ELR (cell line): ENCODE measurements at places on chromosomes 2 and 18.

- no peak for DNase-seq
These were observed 23.1 kb downstream of the ODC1 start for GRCh38 chr2:10424916-10425505.

DNA sequence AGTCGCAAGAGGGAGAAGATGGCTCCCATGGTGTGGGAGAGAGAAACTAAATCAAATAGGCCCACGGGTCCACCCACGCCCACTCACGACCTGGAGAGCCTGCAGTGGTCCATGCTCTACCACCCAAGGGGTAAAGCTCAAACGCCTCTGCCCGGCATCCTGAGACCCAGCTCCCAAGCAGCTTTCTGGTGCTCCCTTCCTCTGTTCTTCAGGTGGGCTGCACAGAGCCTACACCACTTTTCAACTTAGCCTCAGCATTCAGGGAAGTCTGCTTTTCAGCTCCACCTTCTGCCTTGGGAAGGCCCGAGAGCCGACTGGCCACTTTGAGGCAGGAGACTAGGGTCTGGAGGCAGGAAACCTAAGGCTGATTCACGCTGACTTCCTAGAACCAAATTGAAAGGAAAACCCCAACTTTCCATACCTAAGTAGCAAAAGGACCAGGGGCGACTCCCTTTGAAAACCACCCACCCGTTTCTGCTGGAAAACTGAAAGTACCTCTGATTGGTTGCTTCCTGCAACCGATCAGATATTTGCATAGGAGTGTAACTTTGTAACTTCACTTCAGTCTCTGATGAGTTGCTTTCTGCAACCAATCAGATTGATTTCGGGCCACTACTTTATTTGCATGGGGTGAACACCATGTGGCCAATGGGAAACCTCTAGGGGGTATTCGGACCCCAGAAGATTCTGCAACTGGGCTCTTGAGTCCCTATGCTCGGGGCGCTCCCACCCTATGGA lies 26.8 kb upstream of the SPATA3 start:
- peak; percentile 9 for DNase-seq

GRCh38 chr2:102893870-102894269 lies 132.0 kb downstream of the TMEM182 start:
- no peak for DNase-seq

- DNase-seq: peak; percentile 76
These were observed 293.2 kb downstream of the ALK start for GRCh38 chr2:29628108-29628745.

DNA sequence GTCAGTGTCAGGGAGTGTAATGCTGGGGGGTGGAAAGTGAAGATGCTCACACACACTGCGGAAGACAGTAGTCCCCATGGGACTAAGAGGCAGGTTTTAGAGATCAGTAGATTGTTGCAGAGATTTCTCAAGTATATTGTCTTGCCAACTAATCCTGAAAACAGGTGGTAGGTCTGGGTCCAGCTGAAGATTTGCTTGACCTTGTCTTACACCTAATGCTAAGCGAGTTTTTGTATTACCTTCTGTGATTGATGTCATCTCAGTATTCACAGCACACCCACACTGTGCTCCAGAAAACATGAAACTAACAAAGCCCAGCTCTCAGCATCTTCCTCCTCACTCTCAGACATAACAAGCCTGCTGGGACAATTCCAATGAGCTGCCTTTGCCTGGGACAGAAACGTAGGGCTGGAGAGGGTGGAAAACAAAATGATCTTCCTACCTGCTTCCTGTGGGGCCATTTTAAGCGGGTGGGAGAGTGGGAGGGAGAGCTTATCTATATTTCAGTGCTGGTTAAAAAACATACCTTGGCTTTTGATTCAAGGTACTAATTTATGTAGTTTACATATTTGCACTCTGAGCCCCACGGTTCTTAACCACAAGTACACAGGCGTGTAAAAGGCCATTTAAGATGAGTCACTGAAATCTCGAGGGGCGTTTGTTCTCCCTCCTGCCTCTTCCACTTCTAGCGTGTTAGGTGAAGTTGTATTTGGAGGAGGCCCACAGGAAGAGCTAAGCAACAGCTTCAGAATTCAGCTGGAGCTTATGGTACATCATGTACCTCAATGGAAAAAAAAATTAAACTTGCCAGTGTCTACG lies 23.1 kb upstream of the RBMS1 start:
- peak; percentile 21 for DNase-seq

GRCh38 chr2:1373830-1374229 lies 39.4 kb upstream of the TPO start:
- DNase-seq: no peak

- DNase-seq: no peak
These were observed 109.1 kb downstream of the HDAC4 start for GRCh38 chr2:239291475-239292350.

- DNase-seq: peak; percentile 68
These were observed 615 bp downstream of the ADNP2 start for GRCh38 chr18:80109676-80110078.

- DNase-seq: no peak
These were observed 45.9 kb upstream of the ZNF638 start for GRCh38 chr2:71285706-71286105.

DNA sequence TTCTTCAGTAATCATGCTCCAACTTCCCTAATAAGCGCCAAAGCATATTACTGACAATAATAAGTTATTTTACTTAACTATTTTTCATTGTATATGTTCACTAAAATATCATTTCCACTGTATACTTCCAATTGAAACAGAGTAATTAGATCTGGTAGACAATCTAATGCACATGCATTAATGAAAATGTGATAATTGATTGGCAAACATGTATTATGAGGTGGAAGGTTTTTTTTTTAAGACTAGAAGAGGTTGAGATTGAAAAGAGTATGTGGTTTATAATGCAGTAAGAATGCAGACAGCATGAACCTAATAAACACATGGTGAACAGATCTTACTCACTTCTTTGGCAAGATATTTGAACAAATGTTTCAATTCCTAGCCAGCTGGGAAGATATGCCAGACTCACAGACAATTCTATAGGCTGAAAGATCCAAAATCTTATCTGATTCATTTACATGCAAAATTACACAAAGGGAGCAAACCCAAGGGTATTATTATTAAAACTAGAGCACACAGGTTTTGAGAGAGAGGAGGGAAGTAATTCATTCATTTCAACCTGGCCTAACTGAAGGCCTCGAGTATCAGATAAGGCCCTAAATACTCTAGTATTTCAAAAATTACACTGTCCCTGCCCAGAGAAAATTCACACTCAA lies 2.8 kb downstream of the NCKAP1 start:
- DNase-seq: peak; percentile 82

GRCh38 chr2:71794611-71795010 lies 341.2 kb downstream of the DYSF start:
- DNase-seq: no peak

GRCh38 chr2:171083451-171083850 lies 77.2 kb downstream of the TLK1 start:
- no peak for DNase-seq

GRCh38 chr2:210421916-210422315 lies 54.6 kb downstream of the LANCL1 start:
- peak; percentile 42 for DNase-seq

DNA sequence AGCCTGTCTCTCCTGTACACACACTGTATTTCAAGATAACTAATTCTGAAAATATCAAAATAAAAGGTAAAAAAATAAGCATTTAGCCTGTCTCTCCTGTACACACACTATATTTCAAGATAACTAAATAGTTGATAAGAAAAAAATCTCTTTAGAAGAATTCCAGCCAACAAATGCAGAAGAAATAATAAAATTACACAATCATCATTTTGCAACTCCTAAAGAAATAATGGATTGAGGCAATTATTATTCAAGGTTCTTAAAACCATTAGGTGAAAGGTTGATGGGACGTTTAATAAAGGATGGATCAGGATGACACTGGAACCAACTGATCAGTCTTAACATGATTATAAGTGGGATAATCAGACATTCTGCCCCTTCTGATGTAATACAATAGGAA lies 148.0 kb upstream of the FN1 start:
- no peak for DNase-seq

GRCh38 chr2:185142677-185143076 lies 544.3 kb downstream of the ZNF804A start:
- DNase-seq: no peak

GRCh38 chr2:18474700-18475099 lies 85.8 kb downstream of the RDH14 start:
- DNase-seq: no peak

GRCh38 chr2:176105078-176105729 lies 1.9 kb upstream of the HOXD11 start:
- DNase-seq: no peak

DNA sequence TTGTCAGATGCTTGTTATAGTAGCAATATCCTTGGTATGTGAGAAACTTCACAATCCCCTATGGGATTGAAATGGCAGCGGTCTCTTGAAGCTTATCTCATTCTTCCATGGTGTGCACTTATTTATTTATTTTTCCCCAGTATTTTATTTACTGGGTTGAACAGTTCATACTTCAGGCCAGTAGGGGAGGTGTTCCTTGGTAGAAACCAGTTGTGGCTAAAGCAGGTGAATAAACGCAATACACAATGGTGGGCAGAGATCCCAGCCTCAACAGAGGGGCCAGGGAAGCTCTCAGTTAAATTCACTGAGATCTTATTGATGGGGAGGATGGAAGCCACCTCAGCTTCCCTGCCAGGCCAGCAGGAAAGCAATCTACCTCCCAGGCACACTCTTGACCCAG lies 93.7 kb upstream of the SRD5A2 start:
- DNase-seq: peak; percentile 17

- DNase-seq: no peak
These were observed 24.4 kb upstream of the RAB12 start for GRCh38 chr18:8584798-8585197.
